ENCODE measurements at places on chromosomes 5 and 9. TPM values are rescaled to one million over a fixed set of nuclear protein-coding genes. Genes with fewer than 3 reads are reported as not detected.

The DAPK1 gene
- 10.3 TPM for total RNA-seq

The LRRC19 gene
- total RNA-seq: not detected

The SLC9A3 gene
- 1.3 TPM for total RNA-seq

The FST gene
- total RNA-seq: 73.6 TPM

The DAB2IP gene
- total RNA-seq: 22.2 TPM

The ENHO gene
- total RNA-seq: not detected

The LURAP1L gene
- total RNA-seq: 63.7 TPM

The PCDHA4 gene
- 0.29 TPM for total RNA-seq

The EQTN gene
- not detected for total RNA-seq

The IFNB1 gene
- not detected for total RNA-seq

The ARSI gene
- total RNA-seq: 12.1 TPM

The SLC36A3 gene
- total RNA-seq: not detected

The RFX3 gene
- total RNA-seq: 5.1 TPM

The IRX4 gene
- not detected for total RNA-seq

The HMMR gene
- 61.5 TPM for total RNA-seq

The AK8 gene
- 1.6 TPM for total RNA-seq

The NDUFS6 gene
- total RNA-seq: 26.0 TPM

The OGN gene
- total RNA-seq: 17.5 TPM

The ARID3C gene
- not detected for total RNA-seq

The ELL2 gene
- total RNA-seq: 118 TPM

The CMYA5 gene
- total RNA-seq: 11.2 TPM

The PAEP gene
- total RNA-seq: not detected

The MTX3 gene
- 23.7 TPM for total RNA-seq

The IL5 gene
- total RNA-seq: not detected

The FYB1 gene
- total RNA-seq: under 0.01 TPM

The WNK2 gene
- 0.15 TPM for total RNA-seq

The NIPBL gene
- 32.4 TPM for total RNA-seq

The TTC23L gene
- total RNA-seq: under 0.01 TPM

The LPAR1 gene
- 220 TPM for total RNA-seq

The CCNO gene
- total RNA-seq: not detected

The MRRF gene
- total RNA-seq: 36.7 TPM

The IL4 gene
- not detected for total RNA-seq
